Lower leg skin (tissue), 4 donors: ENCODE measurements at places on chromosomes 1 and 21.

- DNase-seq, result no peak
Observed at GRCh38 chr1:177172866-177173265, 2.1 kb downstream of the BRINP2 start.

DNA sequence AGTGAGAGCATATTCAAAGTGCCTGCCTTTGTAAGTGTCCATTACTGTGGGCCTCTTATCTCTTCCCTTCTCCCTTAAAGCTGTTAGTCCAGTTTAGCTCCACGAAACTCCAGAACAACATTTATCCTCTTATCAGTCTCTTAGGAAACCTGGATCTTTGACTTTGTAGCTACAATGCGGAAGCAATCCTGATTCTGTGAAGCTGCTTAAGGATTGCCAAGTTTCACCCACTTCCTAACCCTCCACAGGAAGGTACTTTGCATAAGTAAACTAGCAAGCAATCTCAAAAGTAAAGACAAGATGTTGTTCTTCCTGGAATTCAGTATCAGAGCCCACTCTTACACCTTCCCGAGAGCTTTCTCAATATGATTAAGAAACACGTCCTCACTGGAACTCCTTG is 164.9 kb upstream of the USP25 start:
- DNase-seq, result no peak

GRCh38 chr1:168088511-168089325 is 48.0 kb downstream of the GPR161 start:
- DNase-seq, result peak; percentile 56

GRCh38 chr1:88780485-88780884 is 96.4 kb downstream of the PKN2 start:
- DNase-seq, result no peak

GRCh38 chr1:103435443-103435842 is 90.1 kb upstream of the RNPC3 start:
- no peak for DNase-seq

DNA sequence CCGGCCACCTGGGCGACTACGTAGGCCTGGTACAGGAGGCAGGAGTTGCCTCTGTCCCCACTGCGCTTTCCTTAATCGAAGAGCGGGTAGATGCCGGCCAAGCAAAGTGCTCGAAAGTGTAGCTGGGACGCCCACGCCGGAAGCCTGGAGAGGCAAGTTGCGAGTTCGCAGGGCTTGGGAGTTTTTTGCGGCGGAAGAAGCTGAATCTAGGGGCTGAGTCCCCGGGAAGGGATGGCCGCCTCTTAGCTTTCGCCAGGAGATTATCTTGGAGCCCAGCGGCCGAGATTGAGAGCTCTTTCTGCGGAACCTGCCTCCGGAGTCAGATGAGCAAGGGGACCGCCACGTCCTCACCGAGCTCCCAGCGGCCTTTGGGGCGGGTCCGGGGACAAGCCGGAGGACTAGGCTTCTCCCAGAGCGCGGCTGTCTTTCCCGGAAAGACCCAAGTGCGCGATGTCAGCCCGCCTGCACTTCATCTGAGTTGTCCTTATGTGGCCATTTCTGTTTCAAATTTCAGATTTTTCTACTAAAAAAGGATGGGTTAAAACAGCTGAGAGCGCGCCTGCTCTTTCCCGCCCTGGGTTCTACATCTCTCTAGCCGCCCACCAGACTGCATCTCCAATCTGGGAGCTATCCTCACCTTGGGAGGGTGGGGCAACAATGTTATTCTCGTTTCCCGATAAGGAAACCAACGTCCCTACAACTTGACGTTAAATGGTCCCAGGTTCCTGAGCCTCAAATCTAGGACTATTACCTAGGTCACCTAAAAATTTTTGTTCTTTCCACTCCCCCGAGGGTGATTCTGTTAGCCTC is 12.4 kb upstream of the TBX15 start:
- DNase-seq, result no peak

- peak; percentile 91 for DNase-seq
Observed at GRCh38 chr1:183218027-183218618, 32.1 kb downstream of the LAMC2 start.

GRCh38 chr1:247338723-247339275 is 7.1 kb upstream of the ZNF496 start:
- no peak for DNase-seq

- no peak for DNase-seq
Observed at GRCh38 chr1:180981596-180982387, 40.9 kb downstream of the STX6 start.

DNA sequence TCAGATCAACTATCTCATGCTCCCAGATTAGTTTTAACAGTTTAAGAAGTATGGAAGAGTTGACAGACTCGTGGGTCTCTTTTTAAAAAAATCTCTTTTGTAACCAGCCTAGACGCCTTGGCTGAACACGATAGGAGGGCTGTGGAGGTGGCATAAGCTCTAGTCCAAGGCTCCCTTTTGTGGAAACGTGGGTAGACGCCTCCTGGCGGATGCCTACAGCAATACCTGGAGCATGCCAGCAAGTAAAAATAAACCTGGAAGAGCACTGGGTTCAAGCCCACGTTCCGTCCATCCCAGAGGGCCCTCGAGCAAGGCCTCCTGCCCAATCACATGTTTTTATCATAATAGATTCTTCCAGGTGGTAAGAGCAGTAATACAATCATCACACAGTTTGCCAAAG is 87.9 kb downstream of the RGS7 start:
- no peak for DNase-seq

- DNase-seq, result no peak
Observed at GRCh38 chr1:215889871-215890270, 322.8 kb downstream of the KCTD3 start.

DNA sequence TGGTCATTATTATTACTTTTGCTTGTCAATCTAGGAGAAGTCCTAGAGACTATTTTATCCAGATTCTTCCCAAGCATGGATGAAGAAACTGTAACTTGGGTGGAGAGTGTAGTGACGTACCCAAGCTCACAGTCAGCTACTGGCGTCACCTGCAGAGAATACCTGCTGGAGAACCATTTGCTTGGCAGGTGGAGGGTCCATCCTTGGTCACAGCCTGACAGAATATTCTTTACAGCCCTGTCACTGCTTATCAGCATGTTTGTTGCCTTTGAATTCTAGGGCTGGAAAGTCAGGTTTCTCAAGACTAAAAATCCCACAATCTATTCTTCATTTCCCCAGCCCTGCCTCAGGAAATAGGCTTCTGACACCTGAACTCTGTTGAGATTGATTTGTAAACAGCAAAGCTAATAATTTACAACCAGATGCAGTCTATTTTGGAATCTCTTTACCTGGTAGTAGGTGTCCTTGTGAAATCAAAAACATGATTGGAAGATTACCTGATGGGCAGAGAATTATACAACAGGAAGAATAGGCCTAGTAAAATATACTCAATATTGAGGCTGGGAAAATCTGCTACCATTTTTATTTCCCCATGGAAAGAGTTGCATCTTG is 100.4 kb upstream of the ZNF644 start:
- no peak for DNase-seq

- no peak for DNase-seq
Observed at GRCh38 chr1:243718893-243719292, 131.2 kb downstream of the AKT3 start.

DNA sequence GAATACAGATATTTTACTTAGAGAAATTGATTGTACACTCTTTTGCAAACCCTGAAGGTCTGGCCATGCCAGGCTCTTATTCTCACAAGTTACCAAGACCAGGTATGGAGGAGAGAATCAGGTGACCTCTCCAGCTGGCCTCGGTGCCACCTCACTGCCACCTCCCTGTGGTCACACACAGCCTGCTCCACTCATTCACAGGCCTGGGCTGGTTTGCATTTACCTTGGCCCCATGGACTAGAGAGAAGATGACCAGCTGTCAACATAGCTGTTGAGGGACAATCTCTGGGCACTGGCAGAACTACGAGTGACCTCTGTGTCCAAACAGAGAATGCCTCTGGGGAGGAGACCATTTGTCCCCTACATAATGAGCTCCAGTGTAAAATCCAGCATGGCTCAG is 291.2 kb upstream of the RUNX1 start:
- DNase-seq, result no peak

- no peak for DNase-seq
Observed at GRCh38 chr1:188224263-188224662, 1395.5 kb downstream of the PLA2G4A start.

DNA sequence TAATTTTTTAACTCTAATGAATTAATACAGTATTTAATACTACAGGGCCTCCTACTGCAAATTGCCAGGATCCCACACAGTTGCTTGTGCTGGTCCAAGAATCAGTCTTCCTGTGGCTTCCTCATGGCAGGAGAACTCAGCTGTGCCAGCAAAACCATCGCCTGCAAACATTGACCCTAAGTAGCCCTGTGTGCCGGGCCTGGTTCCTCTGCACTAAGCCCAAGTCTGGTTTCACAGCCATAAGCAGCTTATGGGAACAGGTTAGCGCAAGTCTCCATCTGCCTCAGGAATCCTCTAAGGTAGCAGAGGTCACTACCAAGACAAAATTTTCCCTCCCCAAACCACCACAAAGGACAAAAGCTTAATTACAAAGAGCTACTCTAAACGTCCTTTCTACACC is 216.6 kb downstream of the PLA2G4A start:
- DNase-seq, result no peak

DNA sequence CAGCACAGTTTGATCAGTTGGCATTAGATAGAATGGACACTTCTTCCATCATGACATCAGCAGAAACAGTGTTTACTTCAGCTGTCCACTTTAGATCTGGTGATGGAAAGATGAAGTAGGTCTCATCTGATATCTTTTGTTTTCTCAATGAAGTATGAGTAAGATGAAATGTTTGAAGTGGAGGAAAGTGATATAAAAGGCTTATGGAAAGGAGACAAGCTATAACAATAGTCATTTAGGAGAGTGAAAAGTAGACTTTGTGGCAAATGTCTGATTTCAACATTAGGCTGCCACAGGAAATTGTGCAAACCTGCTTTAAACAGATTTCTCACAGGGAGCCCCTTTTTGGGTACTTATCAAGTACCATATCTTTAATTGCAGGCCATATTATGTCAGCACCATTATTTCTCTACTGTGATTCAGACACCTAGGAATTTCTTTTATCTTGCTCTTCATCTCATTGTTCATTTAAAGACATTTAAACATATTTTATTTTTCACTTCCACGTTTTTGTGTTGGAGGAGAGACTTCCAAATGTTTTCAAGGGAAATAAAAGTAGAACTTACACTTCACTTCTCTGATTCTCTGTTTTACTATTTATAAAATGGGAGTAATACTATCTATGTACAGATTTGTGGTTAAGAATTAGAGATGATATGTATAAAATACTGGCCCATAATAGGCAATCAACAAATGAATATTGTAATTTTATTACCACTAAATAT is 18.1 kb downstream of the PDC start:
- DNase-seq, result no peak

GRCh38 chr1:32447469-32448185 is 17.2 kb upstream of the ZBTB8B start:
- no peak for DNase-seq

DNA sequence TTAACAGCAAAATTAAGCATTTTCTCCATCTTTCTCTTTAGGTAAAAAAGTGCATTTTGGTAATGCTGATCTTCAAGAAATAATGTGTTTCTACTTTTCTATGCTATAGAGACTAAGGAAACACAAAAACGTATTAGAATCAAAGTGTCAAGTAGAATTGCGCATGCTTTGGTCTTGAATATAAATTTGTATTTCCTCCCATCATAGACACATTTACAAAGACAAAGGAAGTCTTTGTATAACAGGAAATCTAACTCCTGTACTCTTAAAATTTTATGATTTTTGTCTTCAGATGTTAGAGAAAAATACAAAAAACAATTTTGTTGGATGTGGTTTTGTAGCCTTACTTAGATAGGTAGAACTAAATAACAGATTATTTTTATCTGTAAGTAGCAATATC is 1299.4 kb downstream of the NCAM2 start:
- DNase-seq, result no peak

GRCh38 chr1:212721388-212722247 is 22.0 kb upstream of the BATF3 start:
- DNase-seq, result no peak

GRCh38 chr21:44279354-44280260 is 6.1 kb upstream of the AIRE start:
- no peak for DNase-seq

DNA sequence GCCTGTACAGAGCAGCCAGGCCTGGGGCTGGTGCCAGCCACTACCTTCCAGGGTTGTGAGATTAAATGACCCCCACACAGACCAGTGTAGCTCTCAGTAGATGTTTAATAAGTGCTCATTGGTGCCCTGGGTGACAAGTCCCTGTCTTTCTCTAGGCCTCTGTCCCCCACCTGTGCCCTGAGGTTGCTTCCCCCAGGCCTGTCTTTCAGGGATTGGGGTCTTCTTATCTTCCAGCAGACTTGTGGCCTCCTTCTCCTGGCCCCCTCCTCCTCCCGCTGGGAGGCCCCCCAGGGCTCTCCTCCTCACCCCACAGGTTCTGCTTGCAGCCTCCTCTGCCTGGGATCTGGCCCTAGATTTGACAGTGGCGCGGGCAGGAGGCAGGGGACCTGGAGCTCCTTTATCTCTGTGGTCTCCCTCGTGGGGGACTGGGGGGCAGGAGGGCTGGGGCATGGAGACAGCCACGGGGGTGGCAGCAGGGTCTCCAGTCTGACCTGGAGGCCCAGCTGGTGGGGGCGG is 40.3 kb downstream of the EPHA2 start:
- DNase-seq, result no peak

DNA sequence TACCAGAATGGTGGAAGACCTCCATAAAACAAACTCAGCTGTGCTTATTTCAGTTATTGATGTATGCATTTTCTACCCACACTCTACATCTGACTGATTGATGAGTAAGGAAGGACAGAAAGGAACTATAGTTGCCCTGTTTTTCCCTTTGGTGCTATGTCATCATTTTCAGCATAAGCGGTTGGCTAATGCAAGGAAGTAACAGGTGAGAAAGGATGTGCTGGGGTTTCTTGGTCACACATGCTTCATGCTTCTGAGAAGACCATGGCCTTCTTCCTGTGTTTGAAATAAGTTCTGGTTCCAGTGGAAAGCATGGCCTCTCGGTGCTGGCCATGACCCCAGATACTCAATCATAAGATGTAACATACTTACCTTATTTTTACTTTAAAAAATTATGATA is 541.2 kb downstream of the PTPRU start:
- DNase-seq, result no peak

- DNase-seq, result peak; percentile 31
Observed at GRCh38 chr1:183245357-183245756, 59.3 kb downstream of the LAMC2 start.
